Activated CD8-positive, alpha-beta T cell treated with anti-CD3 and anti-CD28 coated beads, Interleukin-2, amount 10 ng/mL, durations not matched to agents 7 days and 5 days (primary cell): ENCODE measurements at places on chromosomes 5 and 9. TPM values are rescaled to one million over a fixed set of nuclear protein-coding genes. Genes with fewer than 3 reads are reported as not detected.
A peak's percentile ranks its signal among the peaks of the same experiment; 100 is the strongest.

GRCh38 chr5:56812110-56812509, 3.2 kb upstream of the MAP3K1 start:
- H3K27ac ChIP-seq = no peak overlapping the region
- H3K27me3 ChIP-seq = peaks cover 17% of the 10 kb centered on the region
- no peak overlapping the region for H3K4me3 ChIP-seq
- H3K36me3 ChIP-seq = peaks cover 7% of the 10 kb centered on the region

- no peaks in the 10 kb centered on the region for H3K27me3 ChIP-seq
- H3K4me1 ChIP-seq = no peaks in the 10 kb centered on the region
- no peak for DNase-seq
- no peaks in the 10 kb centered on the region for H3K36me3 ChIP-seq
These were observed 33.5 kb upstream of the GRIA1 start for GRCh38 chr5:153456993-153457392.

DNA sequence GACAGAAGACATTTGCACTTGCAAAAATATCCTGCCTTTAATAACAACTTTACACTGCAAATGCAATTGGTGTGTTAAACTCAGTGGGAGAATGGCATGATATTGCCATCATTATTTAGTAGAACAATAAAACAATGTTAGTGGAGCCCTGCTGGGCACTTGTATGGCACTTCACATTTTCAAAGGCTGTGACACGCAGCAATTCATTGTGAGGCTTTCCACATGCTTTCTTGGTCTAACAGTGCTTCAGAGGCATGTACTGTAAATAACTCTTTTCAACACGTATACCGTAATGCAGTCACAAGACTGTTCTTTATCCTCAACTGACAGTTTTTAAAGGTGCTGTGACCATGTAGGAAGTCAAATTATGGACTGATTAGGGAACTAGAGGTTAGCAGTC, 155.5 kb upstream of the EPB41L4A start:
- no peak overlapping the region for H3K4me3 ChIP-seq
- H3K27me3 ChIP-seq = peaks cover 13% of the 10 kb centered on the region
- H3K4me1 ChIP-seq = no peaks in the 10 kb centered on the region
- H3K27ac ChIP-seq = no peak overlapping the region
- H3K36me3 ChIP-seq = no peaks in the 10 kb centered on the region

DNA sequence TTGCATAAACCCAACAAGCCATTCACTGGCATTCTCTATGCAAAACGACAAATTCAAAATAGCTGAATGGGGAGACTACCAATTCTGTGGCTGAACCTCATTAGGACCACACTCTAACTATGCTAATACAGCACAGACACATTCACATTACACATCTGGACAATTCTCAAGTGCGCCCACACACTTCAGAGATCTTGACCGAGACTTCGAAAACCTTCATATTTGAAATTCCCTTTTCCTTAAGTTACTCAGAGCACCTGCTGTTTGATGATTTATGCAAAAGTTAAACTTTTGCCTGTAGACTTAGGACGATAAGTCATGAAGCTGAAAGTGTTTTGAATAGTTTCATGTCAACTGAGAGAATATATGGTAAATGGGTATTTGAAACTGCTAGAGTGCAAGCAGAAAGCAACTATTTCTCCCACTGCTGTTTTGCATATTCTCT, 111.9 kb downstream of the FBN2 start:
- no peaks in the 10 kb centered on the region for H3K27me3 ChIP-seq
- no peak overlapping the region for H3K27ac ChIP-seq
- H3K4me3 ChIP-seq = no peak overlapping the region

DNA sequence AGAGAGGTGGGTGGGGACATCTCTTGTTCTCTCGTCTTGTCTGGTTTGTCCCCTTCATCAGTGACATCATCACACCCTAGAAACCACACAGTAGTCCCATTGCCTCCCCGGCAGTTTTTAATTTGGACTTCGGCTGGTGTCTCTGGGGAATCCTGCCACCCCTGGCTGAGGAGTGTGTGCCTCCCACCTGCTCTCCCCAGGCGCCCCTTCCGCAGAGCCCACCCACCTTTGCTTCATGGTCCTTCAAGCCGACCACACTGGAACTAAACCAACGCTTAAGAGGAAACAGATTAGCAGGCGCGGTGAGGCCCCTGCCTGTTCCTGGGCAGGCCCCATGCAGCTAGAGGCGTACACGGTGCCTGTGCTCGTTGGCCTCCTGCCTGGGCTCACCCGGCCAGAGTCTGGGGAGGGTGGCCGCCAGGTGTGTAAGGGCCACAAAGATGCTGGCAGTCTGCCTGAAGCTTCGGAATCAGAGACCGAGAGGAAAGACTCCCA, 107.6 kb upstream of the SPRY4 start:
- H3K36me3 ChIP-seq = no peaks in the 10 kb centered on the region
- DNase-seq = peak; percentile 63
- H3K4me1 ChIP-seq = peaks cover 39% of the 10 kb centered on the region
- no peaks in the 10 kb centered on the region for H3K27me3 ChIP-seq
- H3K27ac ChIP-seq = peak overlapping the region; percentile 93

GRCh38 chr5:167014401-167015056, 1276.9 kb upstream of the WWC1 start:
- no peaks in the 10 kb centered on the region for H3K27me3 ChIP-seq
- DNase-seq = no peak

Gene COL15A1
- total RNA-seq = 0.37 TPM

Gene PAEP
- total RNA-seq = not detected

Gene LCN9
- not detected for total RNA-seq

Gene SPINK6
- total RNA-seq = not detected

Gene RNF224
- total RNA-seq = not detected

Gene ARL14EPL
- total RNA-seq = not detected
